ENCODE measurements at places on chromosomes 11 and 22.

DNA sequence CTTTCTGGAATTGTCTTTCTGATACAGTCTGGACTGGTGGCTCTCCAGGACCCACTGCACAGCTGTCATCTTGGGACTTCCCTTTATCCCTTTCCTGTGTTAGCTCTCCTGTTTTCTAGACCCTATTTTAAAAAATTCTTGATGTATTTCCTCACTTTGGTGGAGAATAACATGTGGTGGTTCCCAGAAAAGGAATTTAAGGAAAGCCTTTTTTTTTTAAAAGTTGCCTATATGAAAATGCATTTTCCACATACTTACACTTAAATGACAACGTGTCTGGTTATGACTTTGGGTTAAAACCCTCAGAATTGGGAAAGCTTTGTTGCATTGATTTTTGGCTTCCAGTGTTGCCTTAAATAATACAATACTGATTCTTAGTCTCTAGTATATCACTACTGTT is 400.7 kb downstream of the TMEM135 start:
- no peak for DNase-seq

GRCh38 chr11:5553343-5553742 is 5.0 kb upstream of the OR52H1 start:
- no peak for DNase-seq

- no peak for DNase-seq
These were observed 70.4 kb downstream of the ELFN2 start for GRCh38 chr22:37356922-37357321.

- no peak for DNase-seq
These were observed 58.6 kb downstream of the BRD1 start for GRCh38 chr22:49768951-49769690.

DNA sequence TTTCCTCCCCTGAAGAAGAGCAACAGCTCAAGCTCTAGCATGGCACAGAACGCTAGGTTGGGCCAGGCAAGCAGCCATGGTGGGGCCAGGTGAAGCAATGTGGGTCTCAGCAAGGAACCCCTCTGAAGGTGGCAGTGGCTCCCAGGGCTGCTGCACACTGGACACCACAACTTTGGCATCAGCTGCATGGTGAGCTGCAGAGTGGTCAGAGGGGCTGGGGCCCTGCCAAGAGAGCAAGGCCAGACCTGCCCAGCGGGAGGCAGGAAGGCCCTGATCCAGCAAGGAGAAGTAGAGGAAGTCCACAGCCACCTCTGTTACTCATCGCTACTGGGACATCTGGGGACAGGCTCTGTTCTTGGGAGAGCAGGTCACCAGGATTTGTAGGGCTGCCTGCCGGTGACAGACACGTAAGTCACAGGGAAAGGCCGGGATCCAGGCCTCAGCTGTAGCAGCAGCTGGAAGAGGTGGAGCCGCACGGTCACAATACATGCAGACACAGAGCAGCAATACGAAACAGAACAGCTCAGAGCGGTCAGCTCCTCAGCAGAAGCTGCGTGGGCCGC is 12.4 kb downstream of the CYB561A3 start:
- DNase-seq = no peak

DNA sequence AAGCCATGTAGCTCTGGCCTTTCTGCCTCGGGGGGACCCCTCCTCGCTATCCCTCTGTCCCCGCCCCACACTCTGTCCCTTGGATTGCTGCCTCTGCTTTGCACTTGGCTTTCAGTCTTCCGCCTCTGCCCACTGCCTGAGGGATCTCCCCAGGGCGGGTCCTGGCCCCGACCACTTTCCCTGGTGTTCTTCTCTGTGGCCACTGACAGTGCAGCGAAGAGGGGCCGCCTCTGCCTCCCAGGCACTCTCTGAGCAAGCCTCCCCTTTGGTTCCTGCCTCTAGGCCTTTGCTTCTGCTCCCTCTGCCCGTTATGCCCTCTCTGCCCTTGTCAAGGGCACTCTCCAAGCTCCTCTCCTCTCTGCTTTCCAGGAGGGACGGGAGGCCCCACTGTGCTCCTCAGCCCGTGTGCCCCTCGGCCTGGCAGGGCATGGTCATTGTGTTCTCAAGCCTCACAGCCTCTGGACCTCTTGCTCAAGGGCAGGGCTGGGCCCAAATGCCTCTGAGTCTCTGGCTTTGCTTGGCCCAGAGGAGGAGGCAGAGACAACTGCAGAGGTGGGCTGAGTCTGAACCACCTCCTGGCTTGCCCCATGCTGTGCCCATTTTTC is 5.5 kb upstream of the MPPED1 start:
- DNase-seq = no peak

DNA sequence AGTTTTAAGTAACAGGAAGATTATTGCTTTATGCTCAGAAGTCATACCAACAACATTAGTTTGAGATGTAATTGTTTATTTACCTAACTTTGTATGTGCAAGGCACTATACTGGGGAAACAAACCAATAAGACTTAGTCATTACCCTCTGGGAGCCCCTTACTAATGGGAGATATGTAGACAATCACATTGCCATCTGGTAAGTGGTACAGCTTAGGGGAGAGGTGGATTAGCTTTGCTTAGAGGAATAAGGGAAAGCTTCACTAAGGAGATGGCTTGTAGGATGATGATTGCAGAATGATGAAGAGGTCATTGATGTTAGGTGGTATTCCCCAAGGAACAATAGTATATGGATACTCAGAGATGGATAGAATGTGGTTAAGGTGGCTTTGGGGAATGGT is 17.5 kb downstream of the EMSY start:
- no peak for DNase-seq

GRCh38 chr22:19522881-19523239 is 1.4 kb downstream of the CLDN5 start:
- DNase-seq = no peak

GRCh38 chr11:74989260-74989638 is 516 bp downstream of the NEU3 start:
- no peak for DNase-seq

DNA sequence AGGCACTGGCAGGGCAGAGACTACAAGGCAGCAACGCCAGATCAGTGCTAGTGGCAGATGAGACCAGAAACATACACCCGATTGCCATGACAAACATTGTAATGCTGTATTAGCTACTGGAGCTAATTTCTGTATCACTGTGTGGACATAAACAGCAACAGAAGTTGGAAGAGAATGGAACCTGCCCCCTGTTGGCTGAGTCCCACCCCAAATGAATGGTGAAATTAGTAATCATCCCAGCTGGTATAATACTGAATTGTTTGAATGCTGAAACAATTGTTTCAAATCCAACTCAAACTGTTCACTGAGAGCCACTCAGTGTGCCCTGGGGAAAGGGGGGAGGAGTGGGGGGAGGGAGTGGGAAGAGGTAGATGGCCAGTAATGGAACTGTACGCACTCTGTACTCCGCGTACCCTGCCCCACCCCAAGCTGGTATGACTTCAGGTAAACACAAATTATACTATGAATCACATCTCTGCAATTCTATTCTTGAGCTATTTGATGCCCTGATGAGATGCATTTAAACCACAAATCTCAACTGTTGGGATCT is 11.2 kb upstream of the BIRC3 start:
- DNase-seq = no peak
